Kidney tubule cell (primary cell): ENCODE measurements at places on chromosomes 5 and 9.

GRCh38 chr9:128244091-128244836 is 31.5 kb downstream of the GOLGA2 start:
- DNase-seq, result no peak

DNA sequence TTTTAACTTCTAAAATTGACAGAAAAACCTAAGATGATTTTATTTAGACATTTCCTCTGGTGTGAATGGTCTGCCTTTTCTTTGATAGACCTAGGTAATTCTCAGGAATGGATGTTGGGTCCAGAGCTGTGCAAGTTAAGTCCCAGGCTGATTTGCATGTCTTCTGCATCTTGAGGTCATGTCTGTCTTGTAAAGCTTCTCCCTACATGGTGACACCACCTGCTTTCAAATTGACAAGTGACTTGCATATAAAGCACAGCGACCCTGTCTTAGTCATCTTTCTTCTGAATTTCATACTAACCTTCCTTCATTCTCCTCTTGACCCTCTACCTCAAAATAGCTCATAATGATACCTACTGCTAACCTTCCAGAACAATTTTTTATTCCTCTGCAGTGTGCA is 29.2 kb downstream of the OSTF1 start:
- no peak for DNase-seq

DNA sequence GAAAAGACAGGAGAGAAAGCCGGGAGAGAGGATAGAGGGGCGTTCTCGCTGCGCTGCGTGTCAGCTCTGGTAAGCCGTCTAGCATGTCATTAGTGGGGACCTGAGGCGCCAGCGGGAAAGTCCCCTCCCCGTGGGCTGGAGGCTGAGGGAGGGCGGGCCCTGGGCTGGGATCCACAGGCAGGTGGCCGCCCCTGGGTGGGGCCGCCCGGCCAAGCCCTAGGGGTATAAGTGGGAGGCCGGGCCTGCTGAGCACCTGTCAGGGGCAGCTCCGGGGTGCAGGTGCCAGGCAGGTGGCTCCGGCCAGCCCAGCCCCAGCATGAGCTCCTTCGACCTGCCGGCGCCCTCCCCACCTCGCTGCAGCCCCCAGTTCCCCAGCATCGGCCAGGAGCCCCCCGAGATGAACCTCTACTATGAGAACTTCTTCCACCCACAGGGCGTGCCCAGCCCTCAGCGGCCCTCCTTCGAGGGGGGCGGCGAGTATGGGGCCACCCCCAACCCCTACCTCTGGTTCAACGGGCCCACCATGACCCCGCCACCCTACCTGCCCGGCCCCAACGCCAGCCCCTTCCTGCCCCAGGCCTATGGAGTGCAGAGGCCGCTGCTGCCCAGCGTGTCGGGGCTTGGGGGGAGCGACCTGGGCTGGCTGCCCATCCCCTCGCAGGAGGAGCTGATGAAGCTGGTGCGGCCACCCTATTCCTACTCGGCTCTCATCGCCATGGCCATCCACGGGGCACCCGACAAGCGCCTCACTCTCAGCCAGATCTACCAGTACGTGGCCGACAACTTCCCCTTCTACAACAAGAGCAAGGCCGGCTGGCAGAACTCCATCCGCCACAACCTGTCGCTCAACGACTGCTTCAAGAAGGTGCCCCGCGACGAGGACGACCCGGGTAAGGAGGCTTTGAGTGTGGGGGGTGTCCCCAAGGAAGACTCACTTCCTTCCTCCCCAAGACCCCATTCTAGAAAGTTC is at the start of gene FOXI1:
TSS of gene FOXI1 (plus strand) at position 256 of the 970 bp plus-strand sequence. CDS start at position 317, 61 bp downstream.
- no peak for DNase-seq

GRCh38 chr5:119250946-119251901 is 104.6 kb upstream of the TNFAIP8 start:
- DNase-seq, result no peak
